ENCODE measurements at places on chromosomes 16 and 17. TPM values are rescaled to one million over a fixed set of nuclear protein-coding genes. Genes with fewer than 3 reads are reported as not detected.

GRCh38 chr16:17633181-17633951 lies 162.6 kb upstream of the XYLT1 start:
- peak; percentile 91 for DNase-seq

CSNK2A2 gene
- total RNA-seq, result 67.6 TPM

- no peak for DNase-seq
Measured at GRCh38 chr17:75245011-75245410, 16.4 kb downstream of the GGA3 start.

ERN2 gene
- not detected for total RNA-seq

GH1 gene
- total RNA-seq, result not detected

MEFV gene
- total RNA-seq, result not detected

GRCh38 chr16:23676924-23677480 lies 1.7 kb upstream of the PLK1 start:
- DNase-seq, result peak; percentile 24

- no peak for DNase-seq
Measured at GRCh38 chr17:40197550-40197949, 20.3 kb downstream of the RAPGEFL1 start.

CFAP97D1 gene
- not detected for total RNA-seq

DNA sequence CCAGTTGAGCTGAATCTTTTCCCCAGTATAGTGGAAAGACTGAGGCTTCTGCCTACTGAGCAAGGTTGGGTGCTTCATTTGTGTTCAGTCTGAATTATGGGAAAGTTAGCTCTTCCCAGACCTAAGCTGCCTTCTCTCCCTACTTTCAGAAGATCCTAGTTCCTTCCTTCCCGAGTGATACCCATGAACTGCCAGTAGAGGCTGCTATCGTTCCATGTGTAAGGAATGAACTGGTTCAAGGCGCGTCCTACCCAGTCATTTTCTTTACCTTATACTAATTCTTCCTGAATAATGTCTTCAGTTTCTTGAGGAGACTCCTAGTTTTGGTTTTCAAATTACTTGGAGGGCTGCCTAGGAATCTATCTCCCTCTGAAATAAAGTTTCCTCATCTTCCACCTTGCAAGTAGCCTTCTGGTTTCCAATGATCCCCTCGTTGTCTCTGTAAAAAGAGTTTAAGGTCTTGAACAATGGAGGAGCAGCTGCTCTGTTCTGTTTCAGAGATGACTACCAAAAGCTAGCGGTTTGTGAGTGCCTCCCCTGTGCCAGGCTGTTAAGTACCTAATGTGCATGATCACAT lies 934 bp upstream of the AOC2 start:
- DNase-seq, result peak; percentile 27

DNA sequence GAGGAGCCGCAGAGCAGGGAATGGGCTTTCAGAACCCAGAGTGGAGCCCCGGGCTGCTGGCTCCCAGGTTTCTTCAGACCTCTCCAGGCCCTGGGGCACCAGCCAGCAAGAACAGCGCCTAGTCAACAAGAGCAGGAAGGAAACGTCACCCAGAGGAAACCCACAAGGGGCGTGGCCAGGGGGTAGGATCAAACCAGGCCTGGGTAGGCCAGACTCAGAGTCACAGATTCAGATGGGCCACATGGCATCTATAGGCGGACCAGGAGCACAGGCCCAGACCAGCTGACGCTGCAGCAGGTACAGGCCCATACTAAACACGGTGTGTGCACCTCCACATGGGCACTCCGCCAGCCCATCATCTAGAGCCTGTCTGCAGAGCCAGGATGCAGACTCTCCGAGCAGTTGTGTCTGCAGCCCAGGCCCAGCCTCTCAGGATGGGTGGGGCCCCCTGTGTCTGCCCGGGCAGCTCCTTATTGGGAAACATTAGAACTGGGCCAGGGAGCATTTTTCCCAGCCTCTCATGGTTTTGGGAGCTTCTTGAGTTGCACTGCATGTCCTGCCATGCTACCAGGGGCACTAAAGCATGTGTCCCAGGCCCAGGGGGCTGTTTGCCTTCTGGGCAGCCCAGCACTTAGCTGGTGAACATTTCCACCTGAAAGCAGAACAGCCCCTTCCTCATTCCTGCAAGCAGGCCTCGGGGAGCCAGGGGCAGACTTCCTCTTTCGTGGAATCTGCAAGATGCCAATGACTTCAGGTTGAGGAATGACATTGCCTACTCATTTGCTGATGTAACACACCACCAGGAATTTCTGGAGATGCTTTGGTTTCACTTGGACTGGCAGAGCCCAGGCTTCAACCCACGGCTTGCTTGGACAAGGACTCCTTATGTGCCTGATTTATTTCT lies at the start of gene NLRP1:
TSS of gene NLRP1 (minus strand) at position 127 of the 904 bp plus-strand sequence. CDS start 552 bp downstream, outside the sequence.
- DNase-seq, result peak; percentile 92
